ENCODE measurements at places on chromosomes 6 and 20. TPM values are rescaled to one million over a fixed set of nuclear protein-coding genes. Genes with fewer than 3 reads are reported as not detected.
A peak's percentile ranks its signal among the peaks of the same experiment; 100 is the strongest.

The MUC22 gene
- not detected for total RNA-seq

The MUCL3 gene
- total RNA-seq, result not detected

The SLC17A1 gene
- total RNA-seq, result not detected

The SPTLC3 gene
- 3.5 TPM for total RNA-seq

The EDEM2 gene
- total RNA-seq, result 9.4 TPM

The SYNDIG1 gene
- total RNA-seq, result 2.5 TPM

- DNase-seq, result peak; percentile 73
Observed at GRCh38 chr20:43383026-43383795, 74.5 kb upstream of the SRSF6 start.

GRCh38 chr6:136549300-136550044 lies 750 bp downstream of the MAP7 start:
- peak; percentile 20 for DNase-seq

GRCh38 chr20:61736001-61736635 lies 329.6 kb downstream of the TAF4 start:
- no peak for DNase-seq

- DNase-seq, result peak; percentile 66
Observed at GRCh38 chr6:114281496-114281895, 61.3 kb downstream of the HS3ST5 start.

- DNase-seq, result peak; percentile 32
Observed at GRCh38 chr20:52619101-52619500, 353.1 kb upstream of the TSHZ2 start.

DNA sequence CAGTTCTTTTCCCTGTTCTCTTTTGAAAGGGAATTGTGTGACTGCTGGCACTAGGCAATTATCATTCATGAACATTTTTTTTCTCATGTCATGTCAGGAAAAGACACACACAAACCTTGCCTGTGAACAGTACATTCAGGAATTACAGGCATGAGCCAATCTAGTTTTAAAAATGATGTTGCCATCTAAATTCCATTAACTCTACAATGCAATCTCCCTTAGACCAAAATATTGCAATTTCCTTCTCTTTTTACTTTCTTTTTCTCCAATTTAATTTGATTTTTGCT lies 127.5 kb upstream of the STMND1 start:
- no peak for DNase-seq

DNA sequence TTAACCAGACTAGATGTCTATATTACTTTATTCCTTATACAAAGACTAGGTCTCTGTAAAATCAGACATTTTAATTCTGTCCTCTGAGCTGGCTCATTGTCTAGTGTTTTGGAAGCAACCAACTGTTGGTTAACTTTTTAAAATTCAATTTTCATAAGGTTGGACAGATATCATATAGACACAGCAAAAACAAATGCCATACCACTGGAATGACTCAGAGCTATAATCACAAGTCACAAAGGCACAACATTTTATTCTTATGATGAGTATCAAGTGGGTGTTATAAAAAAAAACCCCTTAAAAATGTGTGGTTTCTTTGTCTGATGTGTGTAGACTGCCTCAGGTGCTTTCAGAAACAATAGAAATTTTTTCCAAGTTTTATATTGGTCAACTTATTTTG lies 296.2 kb upstream of the MARCKS start:
- no peak for DNase-seq

DNA sequence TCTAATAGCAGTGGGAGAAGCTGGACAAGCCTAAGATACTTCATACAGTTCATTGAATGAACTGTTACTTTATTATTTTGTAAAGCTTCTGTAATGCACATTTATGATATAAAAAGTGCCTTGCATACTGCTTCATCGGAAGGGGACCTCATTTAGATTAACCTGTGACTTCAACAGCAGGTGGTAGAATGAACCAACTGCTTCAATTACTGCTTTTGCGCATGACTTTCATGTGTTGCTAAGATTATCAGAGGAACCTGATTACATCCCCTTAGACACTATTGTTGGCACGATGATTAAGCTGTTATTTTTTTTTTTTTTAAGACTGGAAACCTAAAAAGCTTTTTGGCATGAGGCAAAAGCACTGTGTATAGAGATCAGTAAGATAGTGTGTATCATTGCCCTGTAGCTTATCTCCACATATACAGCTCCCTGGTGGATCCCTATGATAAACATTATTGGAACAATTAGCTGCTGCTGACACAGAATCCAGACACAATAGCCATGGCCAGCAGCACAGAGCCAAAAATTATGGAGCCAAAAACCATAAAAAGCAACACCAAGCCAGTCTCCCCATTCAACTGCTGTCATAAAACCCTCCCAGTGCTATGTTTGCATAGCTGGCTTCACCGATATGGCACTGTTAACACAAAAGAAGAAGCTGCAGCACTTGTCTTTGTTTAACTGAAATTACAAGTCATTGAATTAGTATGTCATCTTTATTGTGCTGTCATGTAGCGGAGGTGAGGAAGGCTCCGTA lies 731.6 kb upstream of the MMS22L start:
- peak; percentile 9 for DNase-seq

GRCh38 chr6:88780714-88781389 lies 182.6 kb downstream of the RNGTT start:
- DNase-seq, result peak; percentile 73

GRCh38 chr20:17281478-17281877 lies 54.6 kb downstream of the PCSK2 start:
- no peak for DNase-seq

DNA sequence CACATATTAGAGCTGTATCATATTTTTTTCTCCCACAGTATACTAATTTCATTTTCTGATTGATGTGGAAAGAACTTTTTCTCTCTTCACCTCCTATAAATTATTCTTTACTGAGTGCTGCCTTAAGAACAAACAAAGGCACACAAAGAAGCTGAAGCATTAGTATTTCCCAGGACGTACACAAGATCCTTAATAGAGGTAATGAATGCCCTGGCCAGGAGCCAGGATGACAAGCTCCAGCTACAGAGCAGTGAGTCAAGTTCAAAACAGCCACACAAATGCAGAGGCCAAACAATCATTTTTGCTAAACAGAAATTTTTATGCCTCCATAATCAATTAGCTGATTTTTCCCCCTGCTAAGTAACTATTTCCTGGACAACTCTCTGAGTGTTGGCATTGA lies 639.6 kb downstream of the EPHA7 start:
- DNase-seq, result peak; percentile 79

DNA sequence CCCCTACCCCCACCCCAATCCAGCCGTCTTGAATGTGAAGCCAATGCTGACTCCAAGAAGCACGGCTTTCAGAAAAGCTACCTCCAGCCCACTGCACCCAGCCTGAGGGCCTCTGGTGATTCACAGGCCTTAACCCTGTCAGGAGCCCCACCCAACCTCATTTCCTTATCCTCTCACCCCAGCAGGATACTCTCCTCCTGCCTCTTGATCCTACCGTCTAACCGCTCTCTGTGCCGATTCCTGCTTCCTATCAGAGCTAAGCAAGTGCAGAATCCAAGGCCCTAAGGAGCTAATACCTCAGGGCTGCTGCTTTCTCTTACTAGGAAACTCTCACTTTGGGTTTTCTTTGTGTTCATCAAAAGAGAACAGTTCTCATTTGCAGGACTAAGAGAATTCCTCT lies 47.2 kb downstream of the TRERF1 start:
- DNase-seq, result peak; percentile 23
